ENCODE measurements at places on chromosomes 2 and 18.

DNA sequence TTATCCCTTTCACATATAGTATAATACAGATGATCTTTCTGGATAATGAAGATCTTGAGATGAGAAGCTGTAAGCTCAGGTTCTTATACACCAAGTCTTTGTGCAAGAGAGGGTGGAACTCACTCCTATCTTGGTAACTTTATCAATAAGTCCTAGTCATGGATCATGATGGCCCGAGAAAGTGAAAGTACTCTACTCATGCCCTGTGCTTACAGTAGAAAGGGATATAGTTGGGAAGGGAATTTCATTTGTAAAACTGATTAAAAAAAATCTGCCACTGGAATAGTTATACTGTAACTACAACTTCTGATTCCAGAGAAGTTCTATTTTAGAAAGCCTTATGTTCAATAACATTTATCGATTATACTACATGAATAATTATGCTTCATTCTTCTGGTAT is 51.8 kb downstream of the MYO3B start:
- H3K27ac ChIP-seq: no peak overlapping the region
- no peaks in the 10 kb centered on the region for H3K36me3 ChIP-seq
- peaks cover 18% of the 10 kb centered on the region for H3K27me3 ChIP-seq

DNA sequence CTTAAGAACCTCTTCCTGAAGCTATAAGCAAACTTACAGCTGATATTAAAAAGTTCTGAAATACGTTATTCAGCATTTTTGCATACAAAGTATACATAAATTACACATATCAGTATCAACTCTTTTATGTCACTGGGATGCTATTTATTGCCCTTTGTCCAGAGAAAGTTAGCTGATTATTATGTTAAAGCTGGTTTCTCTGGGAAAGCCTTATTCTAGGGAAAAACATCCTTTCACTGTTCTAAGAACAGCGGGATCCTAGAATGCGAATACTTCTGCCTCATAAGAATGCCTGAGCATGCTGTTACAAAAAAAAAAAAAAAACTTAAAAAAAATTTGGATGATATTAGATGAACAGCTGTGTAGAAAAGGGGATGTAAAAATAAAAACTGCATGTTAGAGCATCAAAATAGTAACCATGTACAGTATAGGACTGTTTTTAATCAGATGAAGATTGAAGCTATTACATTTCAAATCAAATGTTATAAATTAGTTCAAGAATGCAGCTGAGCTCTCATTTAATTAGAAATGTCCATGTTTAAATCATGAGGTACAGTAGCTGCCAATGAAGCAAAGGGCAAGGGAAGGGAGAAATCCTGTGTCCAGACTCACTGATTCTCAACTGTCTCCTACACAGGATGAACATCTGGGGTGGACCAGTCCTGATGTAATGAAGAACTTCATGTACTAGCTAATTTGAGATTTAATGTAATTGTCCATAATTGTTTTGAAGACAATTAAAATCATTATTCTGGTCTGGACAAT is 8.2 kb downstream of the FTCDNL1 start:
- no peaks in the 10 kb centered on the region for H3K4me1 ChIP-seq
- no peaks in the 10 kb centered on the region for H3K36me3 ChIP-seq
- no peak overlapping the region for H3K4me3 ChIP-seq
- H3K27me3 ChIP-seq: no peaks in the 10 kb centered on the region
- DNase-seq: no peak

- no peak overlapping the region for H3K27ac ChIP-seq
- no peaks in the 10 kb centered on the region for H3K36me3 ChIP-seq
- no peaks in the 10 kb centered on the region for H3K27me3 ChIP-seq
- DNase-seq: no peak
- no peaks in the 10 kb centered on the region for H3K4me1 ChIP-seq
These were observed 27.3 kb downstream of the SULT1C2 start for GRCh38 chr2:108316033-108316432.

- H3K4me1 ChIP-seq: peaks cover 9% of the 10 kb centered on the region
- peaks cover 1% of the 10 kb centered on the region for H3K27me3 ChIP-seq
- H3K27ac ChIP-seq: no peak overlapping the region
These were observed 48.7 kb downstream of the ACKR3 start for GRCh38 chr2:236618370-236618769.

DNA sequence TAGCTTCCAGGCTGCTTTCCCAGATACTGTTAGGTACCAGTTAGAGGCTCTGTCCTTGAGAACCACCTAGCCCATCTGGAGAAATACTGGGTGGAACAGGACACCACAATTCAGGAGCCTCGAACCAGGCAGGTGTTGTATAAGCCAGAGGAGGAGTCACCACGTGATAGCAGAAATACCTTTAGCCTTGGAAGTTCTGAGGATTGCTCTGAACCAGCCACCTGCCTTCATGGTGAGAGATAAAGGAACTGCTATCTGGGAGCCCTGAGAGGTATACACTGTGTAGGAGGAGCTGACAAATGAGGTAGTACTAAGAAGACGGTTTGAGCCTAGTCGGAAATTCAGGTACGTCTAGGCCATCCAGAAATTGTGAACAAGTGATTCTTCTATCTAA is 7.6 kb upstream of the GPBAR1 start:
- H3K27ac ChIP-seq: peak overlapping the region; percentile 36
- DNase-seq: no peak
- H3K4me1 ChIP-seq: peaks cover 13% of the 10 kb centered on the region
- H3K36me3 ChIP-seq: peaks cover 70% of the 10 kb centered on the region

DNA sequence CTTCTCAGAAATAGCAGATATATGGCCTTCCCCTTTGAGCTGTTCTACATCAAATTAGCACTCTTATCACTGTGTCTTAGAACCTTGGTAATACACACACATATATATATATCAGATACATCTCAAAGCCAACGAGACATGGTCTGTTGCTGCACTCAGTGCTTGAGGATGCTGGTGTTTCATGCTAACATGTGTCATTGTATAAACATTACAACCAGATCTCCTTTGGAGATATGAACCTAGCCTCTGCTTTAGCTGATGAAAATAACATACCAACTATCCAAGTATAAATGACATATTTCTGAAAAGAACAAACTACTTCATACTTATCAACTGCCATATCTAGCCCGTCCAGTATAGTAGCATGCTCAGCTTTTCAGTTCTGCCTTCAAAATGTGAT is 226.7 kb upstream of the HNRNPA3 start:
- H3K36me3 ChIP-seq: no peaks in the 10 kb centered on the region
- H3K27me3 ChIP-seq: peaks cover 34% of the 10 kb centered on the region
- no peak for DNase-seq

DNA sequence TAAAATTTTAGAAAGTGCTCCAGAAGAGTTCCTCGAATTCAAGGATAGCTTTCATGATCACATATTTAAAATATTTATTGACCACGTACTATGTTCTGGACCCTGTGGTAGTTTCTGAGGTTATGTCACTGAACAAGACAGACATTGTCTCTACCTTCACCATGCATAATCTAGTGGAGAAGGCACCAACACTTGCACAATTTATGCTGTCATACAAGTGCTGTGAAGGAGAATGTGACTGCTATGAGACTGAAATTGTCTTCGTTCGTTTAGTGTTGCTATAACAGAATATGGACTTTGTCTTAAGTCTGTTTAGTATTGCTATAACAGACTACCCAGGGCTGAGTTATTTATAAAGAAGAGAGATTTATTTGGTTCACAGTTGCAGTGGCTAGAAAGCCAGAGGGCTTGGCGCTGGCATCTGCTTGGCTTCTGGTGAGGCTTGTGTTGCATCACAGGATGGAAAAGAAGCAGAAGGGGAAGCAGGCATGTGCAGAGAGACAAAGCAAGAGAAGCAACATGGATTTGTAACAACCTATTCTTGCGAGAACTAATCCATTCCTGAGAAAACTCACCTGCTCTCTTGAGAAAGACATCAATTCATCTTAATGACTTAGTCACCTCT is 50.0 kb upstream of the RFX8 start:
- no peaks in the 10 kb centered on the region for H3K36me3 ChIP-seq
- H3K27me3 ChIP-seq: peaks cover 13% of the 10 kb centered on the region
- H3K4me1 ChIP-seq: peaks cover 3% of the 10 kb centered on the region

GRCh38 chr2:64875368-64875767 is 113.8 kb upstream of the SLC1A4 start:
- no peak overlapping the region for H3K4me3 ChIP-seq
- H3K27ac ChIP-seq: no peak overlapping the region
- peaks cover 16% of the 10 kb centered on the region for H3K27me3 ChIP-seq
- H3K4me1 ChIP-seq: peaks cover 6% of the 10 kb centered on the region

DNA sequence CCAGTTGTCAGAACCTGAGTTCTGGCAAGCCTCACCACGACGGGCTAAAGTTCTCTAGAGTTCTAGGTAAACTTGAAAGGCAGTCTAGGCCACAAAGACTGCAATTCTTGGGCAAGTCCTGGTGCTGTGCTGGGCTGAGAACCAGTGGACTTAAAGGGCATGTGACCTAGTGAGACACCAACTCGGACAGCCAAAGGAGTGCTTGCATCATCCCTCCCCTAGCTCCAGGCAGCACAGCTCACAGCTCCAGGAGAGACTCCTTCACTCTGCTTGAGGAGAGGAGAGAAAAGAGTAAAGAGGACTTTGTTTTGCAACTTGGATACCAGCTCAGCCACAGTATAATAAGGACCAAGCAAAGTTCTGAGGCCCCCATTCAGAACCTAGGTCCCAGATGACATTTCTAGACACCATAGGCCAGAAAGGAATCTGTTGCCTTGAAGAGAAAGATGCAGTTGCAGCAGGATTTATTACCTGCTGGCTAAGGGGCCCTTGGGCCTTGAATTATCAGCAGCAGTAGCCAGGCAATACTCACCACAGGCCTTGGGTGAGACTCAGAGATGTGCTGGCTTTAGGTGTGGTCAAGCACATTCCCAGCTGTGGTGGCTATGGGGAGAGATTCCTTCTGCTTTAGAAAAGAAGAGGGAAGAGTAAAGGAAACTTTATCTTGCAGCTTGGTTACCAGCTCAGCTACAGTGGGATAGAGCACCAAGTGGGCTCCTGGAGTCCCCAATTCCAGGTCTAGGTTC is 51.8 kb downstream of the UPP2 start:
- no peak overlapping the region for H3K4me3 ChIP-seq
- peaks cover 4% of the 10 kb centered on the region for H3K27me3 ChIP-seq
- DNase-seq: no peak
- no peaks in the 10 kb centered on the region for H3K4me1 ChIP-seq
- H3K36me3 ChIP-seq: no peaks in the 10 kb centered on the region
- H3K27ac ChIP-seq: no peak overlapping the region

- no peak within 1 kb of the TSS for H3K27ac ChIP-seq
- no peak for DNase-seq
- H3K36me3 ChIP-seq: no peaks in the 10 kb centered on the region
- no peak within 1 kb of the TSS for H3K4me3 ChIP-seq
- no peaks in the 10 kb centered on the region for H3K4me1 ChIP-seq
- H3K27me3 ChIP-seq: peaks cover 15% of the 10 kb centered on the region
These were observed at the start of gene TCF23 for GRCh38 chr2:27148801-27149439. Gene TCF23, plus strand, starts transcription at chr2:27149004. Its CDS starts 130 bp downstream, at chr2:27149134.

- H3K4me1 ChIP-seq: no peaks in the 10 kb centered on the region
- no peak for DNase-seq
- no peaks in the 10 kb centered on the region for H3K36me3 ChIP-seq
- H3K27me3 ChIP-seq: no peaks in the 10 kb centered on the region
- no peak overlapping the region for H3K27ac ChIP-seq
These were observed 35.1 kb downstream of the MYO1B start for GRCh38 chr2:191280290-191280689.

GRCh38 chr2:103808814-103809213 is 1045.1 kb upstream of the POU3F3 start:
- no peak for DNase-seq
- H3K27me3 ChIP-seq: no peaks in the 10 kb centered on the region
- no peak overlapping the region for H3K27ac ChIP-seq
- H3K4me3 ChIP-seq: no peak overlapping the region

DNA sequence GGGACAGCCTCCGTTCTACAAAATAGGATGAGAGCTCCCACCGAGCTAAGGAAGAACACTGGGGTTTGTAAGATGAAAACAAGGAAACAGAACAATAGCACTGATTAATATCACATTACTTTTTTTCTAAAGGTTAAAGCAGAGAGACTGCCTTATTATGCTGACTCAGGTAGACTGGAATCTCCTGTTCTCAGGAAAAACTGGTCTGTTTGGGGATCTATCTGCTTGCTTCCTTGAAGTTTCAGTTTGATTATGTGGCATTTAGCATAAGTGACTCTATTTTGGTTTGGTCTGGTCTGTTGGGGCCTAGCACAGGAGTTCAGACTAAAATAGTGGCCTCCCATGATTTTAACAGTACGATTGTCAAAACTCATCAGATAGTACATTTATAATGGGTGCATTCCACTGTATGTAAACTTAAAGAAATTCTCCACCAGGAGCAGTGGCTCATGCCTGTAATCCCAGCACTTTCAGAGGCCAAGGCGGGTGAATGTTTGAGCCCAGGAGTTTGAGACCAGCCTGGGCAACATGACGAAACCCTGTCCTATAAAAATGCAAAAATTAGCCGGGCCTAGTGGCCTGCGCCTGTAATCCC is 64.1 kb upstream of the NDUFV2 start:
- no peaks in the 10 kb centered on the region for H3K27me3 ChIP-seq
- H3K4me1 ChIP-seq: peaks cover 2% of the 10 kb centered on the region
- H3K4me3 ChIP-seq: no peak overlapping the region
- no peak overlapping the region for H3K27ac ChIP-seq
- DNase-seq: no peak
- no peaks in the 10 kb centered on the region for H3K36me3 ChIP-seq

DNA sequence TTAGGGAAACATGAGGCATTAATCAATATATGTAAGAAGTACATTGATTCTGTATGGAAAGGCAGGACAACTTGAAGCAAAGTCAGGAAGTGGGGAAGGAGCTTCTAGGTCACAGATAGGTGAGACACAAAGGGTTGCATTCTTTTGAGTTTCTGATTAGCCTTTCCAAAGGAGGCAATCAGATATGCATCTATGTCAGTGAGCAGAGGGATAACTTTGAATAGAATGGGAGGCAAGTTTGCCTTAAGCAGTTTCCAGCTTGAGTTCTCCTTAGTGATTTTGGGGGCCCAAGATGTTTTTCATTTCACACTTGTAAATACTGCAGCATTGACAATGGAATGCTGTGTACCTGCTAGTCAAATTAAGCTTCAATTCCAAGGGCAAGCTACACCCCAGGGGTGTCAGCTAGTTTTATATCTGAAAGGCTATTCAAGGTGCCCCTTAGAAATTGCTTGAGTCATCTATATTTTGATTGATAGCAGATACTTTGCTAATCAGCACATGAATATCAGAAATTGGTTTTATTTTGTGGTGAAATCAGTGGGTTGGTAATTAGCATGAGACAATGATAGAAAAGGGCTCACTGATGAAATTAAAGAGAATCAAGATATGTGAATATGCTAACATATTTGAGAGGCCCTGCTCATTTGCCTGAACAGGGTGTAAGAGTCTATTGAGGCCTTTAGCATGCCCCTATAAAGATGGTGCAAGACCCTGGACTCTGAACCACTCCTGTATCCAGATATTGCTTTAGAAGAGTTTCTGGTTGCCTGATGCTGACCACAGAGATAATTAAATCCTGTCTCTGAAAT is 131.5 kb downstream of the TMEM17 start:
- no peaks in the 10 kb centered on the region for H3K4me1 ChIP-seq
- peaks cover 2% of the 10 kb centered on the region for H3K36me3 ChIP-seq
- no peak for DNase-seq
- no peak overlapping the region for H3K4me3 ChIP-seq
- H3K27me3 ChIP-seq: no peaks in the 10 kb centered on the region
